CD4-positive, alpha-beta T cell treated with Interleukin-10 for 1 hour (primary cell): ENCODE measurements at places on chromosomes 2 and 18.

GRCh38 chr2:27353762-27354596, 2.6 kb downstream of the GTF3C2 start:
- DNase-seq, result no peak

DNA sequence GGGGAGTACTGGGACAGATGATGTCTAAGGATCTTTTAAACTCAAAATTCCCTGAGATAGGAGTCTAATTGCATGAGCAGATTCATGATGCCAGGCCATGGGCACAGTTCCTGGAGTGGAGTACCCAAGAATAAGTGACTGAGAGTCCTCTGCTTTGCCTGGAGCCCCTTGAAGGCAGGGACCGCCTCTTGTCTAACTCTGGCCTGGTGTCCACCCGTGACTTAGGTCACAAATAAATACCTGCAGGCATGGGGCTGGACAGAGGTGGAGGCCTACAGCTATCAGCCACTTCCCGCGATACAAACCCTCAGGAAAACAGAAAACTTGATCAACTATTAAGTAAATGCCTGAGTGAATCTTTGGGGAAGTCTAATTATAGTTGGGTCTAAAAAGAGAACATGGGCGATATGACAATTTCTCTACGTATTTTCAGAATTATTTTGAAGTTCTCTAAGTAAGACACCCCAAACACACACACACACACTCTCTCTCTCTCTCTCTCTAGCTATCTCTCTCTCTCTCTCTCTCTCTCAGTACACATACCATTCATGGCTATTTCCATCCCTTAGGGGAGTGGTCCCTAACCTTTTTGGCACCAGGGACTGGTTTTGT, 1.8 kb upstream of the WIPF1 start:
- no peak for DNase-seq

DNA sequence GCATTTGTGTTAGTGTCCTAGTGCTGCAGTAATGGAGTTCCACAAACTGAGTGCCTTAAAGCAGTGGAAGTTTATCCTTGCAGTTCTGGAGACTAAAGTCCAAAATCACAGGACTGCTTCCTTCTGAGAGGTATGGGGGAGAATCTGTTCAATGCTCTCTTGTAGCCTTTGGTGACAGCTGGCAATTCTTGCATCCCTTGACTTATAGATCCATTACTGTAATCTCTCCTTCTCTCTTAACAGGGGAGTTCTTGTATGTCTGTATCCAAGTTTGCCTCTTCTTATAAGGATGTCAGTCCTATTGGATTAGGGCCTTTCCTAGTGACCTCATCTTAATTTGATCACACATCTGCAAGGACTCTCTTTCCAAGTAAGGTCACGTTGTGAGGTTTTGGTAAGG, 69.9 kb downstream of the XRCC5 start:
- no peak for DNase-seq

DNA sequence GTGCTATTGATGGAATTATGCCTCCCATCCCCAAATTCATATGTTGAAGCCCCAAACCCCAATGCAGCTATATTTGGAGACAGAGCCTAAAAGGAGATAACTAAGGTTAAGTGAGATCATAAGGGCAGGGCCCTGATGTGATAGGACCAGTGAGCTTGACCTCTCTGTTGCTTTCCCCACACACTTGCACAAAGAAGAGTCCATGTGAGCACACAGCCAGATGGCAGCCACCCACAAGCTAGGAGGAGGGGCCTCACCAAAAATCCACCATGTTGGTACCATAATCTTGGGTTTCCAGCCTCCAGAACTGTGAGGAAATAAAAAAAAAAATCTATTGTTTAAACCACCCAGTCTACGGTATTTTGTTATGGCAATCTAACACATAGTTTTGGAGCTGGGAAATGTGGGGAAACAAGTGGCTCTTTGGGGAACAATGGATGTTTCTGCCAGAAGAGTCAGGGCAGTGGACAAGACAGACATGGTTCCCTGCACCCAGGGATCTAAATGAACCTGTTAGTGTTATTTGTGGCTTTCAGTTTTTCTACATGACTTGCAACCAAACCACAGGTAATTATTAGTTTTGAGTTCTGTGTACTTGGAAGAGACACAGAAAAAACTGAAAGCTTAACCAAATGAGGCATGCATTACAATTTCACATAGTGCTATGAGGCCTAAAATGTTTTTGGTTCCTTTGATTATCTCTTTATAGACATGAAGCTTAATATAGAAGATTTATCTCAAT, 259.1 kb downstream of the LTBP1 start:
- no peak for DNase-seq

- no peak for DNase-seq
Observed at GRCh38 chr2:166344286-166345113, 31.2 kb downstream of the SCN9A start.

DNA sequence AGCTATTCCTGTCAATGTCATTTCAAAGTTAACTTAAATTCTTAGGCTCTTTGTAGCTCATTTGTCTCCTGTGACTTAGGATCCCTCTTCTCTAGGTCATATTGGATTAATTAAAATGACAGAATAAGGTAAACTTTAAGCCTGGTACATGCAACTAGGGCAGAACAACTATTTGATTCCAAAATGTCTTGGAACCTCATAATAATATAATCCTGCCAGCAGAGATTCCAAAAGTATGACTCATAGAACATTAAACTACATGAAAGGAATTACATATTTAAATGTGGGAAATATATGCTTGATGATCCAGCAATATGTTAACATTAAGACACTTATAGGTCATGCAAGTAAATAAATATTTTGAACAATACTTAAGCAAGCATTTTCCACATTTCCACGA, 63.3 kb downstream of the COL3A1 start:
- no peak for DNase-seq

DNA sequence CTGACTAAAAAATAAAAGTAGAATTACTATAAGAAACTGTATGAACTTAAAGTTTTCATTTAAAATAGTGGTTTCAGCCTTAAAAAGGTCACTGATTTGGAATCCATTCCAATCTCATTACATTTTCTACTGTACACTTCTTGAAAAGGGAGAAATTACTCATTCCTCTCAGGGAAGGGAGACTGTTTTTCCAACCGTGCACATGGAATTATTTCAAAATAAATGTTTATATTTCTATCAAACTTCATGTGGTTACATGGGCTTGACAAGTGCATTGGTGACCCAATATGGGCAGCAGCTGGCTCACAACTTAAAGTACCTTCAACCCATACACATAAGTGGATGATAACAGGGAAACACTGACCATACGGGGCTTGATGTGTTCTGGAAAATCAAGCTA, 324.5 kb upstream of the THUMPD2 start:
- no peak for DNase-seq
